Activated CD4-positive, alpha-beta T cell treated with anti-CD3 and anti-CD28 coated beads for 4 hours (primary cell): ENCODE measurements at places on chromosomes 11 and 22.

DNA sequence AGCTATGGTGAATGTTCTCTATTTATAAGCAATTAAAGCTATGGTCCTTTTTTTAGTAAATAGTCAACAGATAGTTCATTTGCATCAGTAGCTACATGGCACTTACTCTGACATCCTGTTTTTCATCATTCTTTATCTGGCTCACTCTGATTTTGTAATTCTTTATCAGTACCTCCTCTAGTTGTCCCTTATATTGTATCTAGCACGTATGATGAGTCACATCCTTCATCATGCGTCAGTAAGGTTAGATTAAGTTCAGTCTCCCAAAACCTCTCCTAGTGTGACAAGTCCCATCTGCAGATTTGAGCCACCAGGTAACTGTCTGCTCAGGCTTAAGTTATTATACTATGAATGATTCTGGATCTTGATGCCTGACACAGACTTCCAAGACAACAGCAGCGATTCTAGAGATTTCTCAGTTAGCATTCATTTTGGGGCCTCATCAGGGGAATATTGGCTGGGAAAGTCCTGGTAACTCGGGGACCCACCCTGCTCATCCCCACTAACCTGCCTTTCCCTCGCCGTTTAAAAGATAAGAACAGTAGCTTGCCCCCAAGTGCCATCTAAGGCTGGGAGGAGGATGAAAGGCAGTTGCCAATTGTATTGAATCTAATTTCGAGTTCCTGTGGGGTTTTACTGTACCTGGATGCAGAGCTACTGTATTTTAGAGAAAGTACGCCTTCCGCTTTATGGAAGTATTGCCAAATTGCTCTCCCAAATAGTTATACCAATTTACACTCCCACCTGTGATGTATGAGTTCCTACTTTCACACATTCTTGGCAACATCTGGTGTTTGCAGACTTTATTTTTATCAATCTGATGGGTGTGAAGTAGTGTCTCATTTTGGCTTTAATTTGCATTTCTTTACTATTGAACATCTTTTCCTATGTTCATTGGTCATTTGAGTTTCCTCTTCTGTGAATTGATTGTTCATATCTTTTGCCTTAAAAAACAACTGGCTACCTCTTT, 55.9 kb downstream of the ZC3H12C start:
- no peak for DNase-seq

- DNase-seq: no peak
Observed at GRCh38 chr22:25668437-25668836, 73.6 kb upstream of the MYO18B start.

DNA sequence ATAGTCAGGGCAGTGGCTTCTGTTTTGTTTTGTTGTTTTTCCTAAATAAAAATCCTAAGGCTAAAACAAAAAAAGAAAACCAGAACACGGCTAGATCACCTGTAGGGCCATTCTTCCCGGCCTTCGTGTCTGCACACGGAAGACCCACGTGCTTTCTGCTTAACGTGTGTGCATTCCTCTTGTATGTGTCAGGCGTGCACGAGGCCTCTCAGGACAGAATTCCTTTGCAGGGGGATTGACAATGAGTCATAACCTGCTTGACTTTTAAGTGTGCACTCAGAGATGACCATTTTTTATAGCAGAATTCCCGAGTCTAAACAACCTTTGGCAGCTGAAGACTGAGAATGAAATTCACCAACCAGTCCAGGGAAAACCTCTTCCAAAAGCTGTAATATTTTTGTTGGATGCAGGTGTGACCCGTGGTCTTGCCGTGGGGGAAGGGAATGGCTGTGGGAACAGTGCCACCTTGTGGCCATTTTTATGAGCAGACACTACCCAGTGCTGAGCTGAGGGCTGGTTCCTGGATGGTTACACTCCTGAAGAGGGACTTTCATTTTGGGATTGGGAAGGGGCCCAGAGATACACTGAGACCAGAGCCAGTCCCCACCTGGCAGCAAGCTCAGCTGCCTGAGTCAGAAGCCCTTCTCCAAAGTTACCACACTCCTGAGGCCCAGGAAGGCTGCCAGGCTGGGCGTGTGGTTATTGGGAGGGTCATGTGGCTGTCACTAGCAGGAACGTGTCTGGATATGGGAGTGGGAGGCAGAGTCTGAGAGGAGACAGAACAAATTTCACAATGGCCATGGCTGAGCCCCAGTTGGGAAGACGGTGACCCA, 35.7 kb upstream of the DKK3 start:
- peak; percentile 52 for DNase-seq

DNA sequence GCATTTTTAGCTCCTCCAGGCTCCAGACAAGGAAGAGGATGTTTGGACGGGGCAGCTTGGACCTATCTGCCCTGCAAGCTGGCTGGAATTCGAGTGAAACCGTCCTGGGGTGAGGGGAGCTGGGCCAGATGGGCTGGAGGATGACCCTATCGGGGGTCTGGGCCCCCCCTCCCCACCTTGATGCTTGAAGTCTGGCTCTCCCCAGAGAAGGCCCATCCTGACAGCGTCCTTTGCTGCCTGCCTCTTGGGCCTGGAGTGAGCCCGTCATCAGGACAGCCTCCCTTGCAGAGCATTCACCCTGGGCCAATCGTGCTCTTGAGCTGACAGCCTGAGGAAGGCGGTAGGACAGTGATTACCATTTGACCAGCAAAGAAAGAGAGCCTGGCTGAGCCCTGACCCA, 5.3 kb upstream of the PDGFB start:
- no peak for DNase-seq

DNA sequence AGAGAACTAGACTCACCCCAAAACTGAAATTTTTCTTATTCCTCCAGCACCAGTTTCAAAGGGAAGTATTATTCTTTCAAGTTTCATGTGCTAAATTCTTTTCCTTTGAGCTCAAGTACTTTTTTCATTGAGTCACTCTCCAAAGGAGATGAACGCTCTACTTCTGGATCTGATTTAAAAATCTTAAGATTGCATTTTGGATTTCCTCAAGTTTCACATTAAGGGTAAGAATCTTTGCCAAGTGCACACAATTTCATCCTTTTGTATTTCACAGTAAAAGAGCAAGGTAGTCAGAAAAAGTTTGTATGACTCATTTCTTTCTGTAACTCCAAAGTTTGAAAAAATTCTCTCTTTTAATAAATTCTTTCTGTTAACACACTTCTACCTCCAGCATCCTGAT, 435.5 kb downstream of the RAB38 start:
- no peak for DNase-seq

GRCh38 chr11:75202195-75202594, 38.4 kb upstream of the TPBGL start:
- no peak for DNase-seq

GRCh38 chr22:49660321-49660720, 167.4 kb downstream of the BRD1 start:
- no peak for DNase-seq

DNA sequence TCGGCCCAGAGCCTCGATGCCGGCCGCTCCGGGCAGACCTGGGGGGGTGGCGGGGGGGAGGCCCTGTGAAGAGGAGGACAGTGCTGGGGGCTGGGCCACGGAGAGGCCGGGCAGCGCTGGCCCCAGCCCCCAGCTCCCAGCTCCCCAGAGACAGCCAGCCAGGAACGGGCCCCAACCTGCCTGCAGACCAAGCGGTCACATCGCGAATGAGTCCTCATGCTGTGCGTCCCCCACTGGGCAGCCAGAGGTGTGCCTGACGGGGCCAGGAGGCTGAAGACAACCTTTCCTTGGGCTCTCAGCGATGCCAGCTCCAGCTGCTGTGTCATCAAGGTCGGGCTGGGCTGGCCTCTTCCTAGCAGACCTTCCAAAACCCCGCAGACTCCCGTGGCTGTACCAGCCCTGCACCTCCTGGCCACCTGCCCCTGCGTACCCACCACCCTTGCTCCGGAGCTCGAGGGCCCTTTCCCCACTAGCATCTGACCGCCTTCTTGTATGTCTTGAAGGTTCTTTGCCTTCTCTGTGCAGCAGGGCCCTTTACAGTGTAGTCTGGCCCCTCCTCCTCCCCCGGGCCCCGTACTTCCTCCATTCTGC, 88.4 kb downstream of the CDKN1C start:
- no peak for DNase-seq

DNA sequence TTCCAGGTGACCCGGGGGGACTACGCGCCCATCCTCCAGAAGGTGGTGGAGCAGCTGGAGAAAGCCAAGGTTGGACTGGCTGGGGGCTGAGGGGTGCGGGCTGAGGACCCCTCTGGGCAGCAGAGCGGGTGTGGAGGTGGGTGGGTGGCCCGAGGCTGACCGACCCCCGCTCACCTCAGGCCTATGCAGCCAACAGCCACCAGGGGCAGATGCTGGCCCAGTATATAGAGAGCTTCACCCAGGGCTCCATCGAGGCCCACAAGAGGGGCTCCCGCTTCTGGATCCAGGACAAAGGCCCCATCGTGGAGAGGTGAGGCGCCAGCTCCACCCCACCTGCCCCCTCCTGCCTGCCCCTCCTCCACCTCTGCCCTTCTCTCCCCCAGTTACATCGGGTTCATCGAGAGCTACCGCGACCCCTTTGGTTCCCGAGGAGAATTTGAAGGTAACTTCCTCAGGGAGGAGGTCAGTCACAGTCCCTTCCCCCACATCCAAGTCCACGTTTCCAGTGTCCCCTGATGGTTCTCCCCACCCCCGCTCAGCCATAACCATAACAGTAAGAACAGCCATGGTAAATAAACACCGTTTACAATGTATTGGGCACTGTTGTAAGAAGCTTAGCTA, 11.2 kb downstream of the DPP3 start:
- DNase-seq: no peak

- DNase-seq: peak; percentile 44
Observed at GRCh38 chr11:35013514-35014233, 97.3 kb downstream of the PDHX start.

- DNase-seq: no peak
Observed at GRCh38 chr11:35057926-35058668, 80.9 kb upstream of the CD44 start.

- no peak for DNase-seq
Observed at GRCh38 chr22:46714550-46714949, 23.5 kb downstream of the CERK start.

DNA sequence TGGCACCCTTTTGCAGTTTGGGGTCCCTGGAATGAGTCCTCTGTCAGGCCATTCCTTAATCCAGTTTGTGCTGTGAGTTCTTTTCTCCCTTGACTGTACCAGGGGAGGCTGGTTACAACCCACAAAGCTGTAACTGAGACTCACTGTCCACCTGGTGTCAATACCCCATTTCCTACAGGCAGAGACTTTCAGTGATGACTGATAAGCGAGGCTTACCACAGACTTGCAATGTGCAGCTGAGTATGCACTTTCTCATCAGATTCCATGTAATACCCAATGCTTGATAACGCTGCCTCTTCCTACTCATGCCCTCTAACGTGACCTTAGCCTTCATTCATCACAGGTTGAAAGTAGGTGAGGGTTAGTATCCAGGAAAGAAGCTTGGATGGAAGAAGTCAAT, 120.1 kb downstream of the INSC start:
- DNase-seq: no peak

DNA sequence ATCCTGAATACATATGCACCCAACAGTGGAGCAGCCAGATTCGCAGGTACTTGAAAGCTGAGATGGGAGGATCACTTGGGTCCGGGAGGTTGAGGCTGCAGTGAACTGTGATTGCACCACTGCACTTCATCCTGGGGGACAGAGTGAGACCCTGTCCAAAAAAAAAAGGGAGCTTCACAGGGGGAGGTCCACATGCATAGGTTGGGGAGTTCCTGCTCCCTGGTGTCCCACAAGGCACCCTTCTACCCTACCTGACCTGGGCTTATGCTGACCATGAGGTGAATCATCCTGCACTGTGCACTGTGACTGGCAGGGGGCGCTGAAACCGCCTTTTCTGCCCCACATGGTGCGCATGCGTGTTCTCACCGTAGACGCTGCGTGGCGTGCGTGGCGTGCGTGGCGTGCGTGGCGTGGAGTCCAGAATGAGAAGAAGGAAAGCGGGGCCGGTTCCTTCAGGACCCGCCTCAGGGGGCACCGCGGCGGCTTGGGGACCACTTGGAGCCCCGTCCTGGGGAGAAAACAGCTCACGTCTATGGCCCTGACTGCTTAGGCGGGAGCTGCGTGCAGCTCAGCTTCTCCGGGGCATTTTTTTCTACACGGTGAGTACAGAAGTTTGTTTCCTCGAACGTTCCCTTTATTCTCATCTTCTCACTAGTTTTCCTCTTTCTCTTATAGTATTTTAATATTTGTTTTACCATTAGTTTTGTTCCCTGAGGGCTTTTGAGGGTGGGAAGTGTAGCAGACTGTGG, 116.6 kb upstream of the GRK3 start:
- DNase-seq: peak; percentile 87

DNA sequence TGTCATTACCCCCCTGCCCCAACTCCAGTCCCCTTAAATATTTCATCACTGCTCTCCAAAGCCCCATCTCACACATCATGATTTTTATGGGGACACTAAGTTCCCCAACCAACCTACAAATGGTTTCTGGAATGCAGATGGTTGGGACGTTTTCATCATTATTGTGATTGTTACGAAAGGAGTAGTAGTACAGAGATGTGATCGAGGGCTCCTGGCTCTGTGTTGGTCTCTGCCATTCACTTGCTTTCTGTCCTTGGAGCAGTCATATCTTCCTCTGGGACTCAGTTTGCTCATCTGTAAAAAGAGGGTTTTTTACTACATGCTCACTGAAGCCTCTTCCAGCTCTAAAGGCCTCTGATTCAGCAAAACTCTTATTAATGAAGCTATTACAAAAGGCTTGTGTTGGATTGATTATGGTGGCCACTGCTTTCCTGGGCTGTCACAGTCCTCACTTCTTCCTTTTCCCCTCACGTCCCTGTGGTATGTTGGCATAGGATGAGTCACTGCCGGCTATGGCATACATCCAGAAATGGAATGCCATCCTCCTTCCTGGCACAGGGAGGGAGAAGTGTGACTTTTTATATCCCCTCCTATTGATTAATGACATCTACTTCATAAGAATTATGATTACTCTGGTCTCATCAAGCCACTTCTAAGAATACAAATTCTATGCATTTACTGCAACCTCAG, 593.7 kb downstream of the METTL15 start:
- no peak for DNase-seq

GRCh38 chr11:27716835-27717234, 16.6 kb upstream of the BDNF start:
- DNase-seq: no peak

DNA sequence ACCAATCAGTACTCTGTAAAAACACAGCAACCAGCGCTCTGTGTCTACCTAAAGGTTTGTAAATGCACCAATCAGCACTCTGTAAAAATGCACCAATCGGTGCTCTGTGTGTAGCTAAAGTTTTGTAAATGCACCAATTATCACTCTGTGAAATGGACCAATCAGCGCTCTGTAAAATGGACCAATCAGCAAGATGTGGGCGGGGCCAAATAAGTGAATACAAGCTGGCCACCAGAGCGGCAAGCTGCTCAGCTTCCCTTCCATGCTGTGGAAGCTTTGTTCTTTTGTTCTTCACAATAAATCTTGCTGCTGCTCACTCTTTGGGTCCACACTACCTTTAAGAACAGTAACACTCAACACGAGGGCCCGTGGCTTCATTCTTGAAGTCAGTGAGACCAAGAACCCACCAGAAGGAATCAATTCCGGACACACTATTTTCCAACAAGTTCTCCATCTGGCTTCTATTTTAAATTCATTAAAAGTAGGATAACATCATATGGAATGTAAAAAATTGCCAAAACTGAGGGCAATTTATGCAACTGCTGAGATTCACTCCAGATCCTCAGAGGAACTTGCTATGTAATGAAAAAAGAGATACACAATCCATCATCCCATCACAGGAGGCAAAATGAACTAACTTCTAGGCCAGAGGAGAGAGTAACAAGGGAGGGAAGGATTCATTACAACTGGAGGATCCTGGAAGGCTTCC, 3.1 kb upstream of the PANX1 start:
- no peak for DNase-seq
